ENCODE measurements at places on chromosomes 4 and X.

- no peak for DNase-seq
These were observed 796 bp upstream of the ZNF141 start for GRCh38 chr4:336893-337142.

GRCh38 chr4:2388429-2389182 is 29.8 kb downstream of the ZFYVE28 start:
- no peak for DNase-seq

GRCh38 chrX:140250391-140250790 is 254.5 kb downstream of the SOX3 start:
- no peak for DNase-seq

- no peak for DNase-seq
These were observed 178.0 kb downstream of the GASK1B start for GRCh38 chr4:157994863-157995262.
